Vagina (tissue), 2 donors: ENCODE measurements at places on chromosomes 12 and 14. TPM values are rescaled to one million over a fixed set of nuclear protein-coding genes. Genes with fewer than 3 reads are reported as not detected.

DNA sequence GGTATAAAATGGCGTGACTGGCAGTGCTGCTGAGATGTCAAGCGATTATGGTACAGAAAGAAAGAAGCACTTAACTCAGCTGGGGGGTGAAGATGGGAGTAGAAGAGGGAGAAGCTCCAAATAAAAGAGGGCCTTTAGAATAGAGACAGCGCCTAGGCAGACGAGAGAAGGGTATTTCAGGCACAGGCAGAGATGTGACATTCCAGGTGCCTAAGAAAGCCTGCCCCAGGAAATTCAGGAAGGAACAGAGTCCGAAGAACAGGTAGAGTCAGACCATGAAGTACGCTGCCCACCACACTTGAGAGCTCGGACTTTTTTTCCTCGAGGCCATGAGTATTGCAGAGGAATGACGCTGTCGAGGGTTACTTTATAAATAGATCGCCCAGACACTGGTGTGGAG lies 170.9 kb upstream of the ATF7IP start:
- H3K4me1 ChIP-seq, result no peaks in the 10 kb centered on the region
- no peak overlapping the region for H3K27ac ChIP-seq

- no peak overlapping the region for H3K4me3 ChIP-seq
- H3K36me3 ChIP-seq, result no peaks in the 10 kb centered on the region
- H3K27ac ChIP-seq, result no peak overlapping the region
Observed at GRCh38 chr14:97336816-97337215, 539.6 kb downstream of the VRK1 start.

DNA sequence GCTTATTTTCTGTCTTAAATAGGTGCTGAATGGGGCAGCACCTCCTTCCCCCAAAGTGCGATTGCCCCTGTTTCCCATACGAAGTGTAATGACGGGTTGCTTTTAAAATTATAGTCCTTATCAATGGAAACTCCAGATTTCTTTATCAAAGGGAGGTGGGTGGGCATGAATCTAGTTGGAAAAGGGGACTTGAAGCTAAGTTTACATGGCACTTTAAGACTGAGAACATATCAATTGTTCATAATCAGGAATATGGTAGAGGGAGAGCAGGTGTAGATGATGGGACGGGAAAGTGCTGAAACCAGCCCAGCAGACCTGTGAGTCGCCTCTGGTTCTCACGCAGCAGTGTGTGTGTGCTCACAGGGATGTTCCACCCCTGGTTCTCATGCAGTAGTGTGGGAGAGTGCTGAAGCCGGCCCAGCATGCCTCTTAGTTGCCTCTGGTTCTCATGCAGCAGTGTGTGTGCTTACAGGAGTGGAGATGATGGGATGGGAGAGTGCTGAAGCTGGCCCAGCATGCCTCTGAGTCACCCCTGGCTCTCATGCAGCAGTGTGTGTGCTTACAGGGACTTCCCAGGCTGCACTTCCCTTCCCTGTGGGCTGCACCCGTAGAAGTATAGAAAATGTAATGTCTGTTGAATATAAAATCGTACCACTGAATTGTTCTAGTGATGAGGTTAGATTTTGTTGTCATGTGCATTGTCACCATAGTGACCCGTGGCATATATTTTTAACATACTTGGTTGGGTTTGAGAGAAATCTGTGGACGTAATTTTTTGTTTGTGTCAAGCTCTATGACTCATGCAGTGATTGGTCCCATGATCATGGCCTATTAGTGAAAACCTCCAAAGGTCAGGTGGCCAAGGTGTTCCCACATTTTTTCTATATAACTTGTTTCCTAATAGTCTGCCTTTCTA lies 51.6 kb downstream of the GPATCH2L start:
- no peaks in the 10 kb centered on the region for H3K4me1 ChIP-seq
- DNase-seq, result no peak
- no peak overlapping the region for H3K4me3 ChIP-seq
- H3K27ac ChIP-seq, result peak overlapping the region; percentile 49
- peaks cover 4% of the 10 kb centered on the region for H3K36me3 ChIP-seq

DNA sequence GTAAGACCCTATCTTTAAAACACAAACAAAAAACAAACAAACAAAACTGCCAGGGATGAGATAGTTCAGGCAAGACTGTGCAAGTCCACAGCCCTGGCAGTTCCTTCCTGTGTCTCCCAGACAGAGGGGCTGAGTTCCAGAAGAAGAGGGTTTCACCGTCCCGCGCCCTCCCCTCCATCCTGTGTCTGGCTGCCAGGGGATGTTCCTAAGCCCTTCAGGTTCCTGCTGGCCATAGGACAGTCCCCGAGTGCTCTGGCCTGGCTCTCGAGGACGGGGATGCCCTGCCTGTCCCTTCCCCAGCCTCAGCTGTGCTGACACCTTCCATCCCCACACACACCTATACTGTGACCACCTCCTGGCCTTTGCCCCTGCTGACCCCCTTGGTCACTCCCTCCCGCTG lies 40.6 kb upstream of the EIF5 start:
- H3K27me3 ChIP-seq, result no peaks in the 10 kb centered on the region
- no peak overlapping the region for H3K4me3 ChIP-seq
- H3K27ac ChIP-seq, result no peak overlapping the region
- DNase-seq, result no peak
- no peaks in the 10 kb centered on the region for H3K36me3 ChIP-seq

DNA sequence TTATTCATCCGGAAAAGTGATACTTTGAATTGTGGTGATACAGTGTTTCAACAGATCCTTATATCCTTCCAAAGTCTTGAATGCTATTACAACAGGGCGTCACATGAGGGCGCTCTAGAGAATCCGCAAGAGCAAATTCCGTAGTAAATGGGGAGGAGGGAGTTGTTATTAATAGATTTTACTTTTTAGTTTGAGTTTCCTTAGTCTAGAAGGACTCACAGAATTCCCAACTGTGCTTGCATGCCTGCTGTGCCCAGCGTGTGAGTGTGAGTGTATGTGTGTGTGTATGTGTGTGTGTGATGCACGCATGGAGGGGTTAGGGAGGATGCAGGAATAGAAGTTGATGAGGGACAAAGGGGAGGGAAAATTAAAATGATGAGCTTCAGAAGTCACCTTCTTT lies 375.3 kb downstream of the C12orf75 start:
- no peaks in the 10 kb centered on the region for H3K27me3 ChIP-seq
- H3K36me3 ChIP-seq, result no peaks in the 10 kb centered on the region
- H3K4me3 ChIP-seq, result no peak overlapping the region
- DNase-seq, result no peak
- no peak overlapping the region for H3K27ac ChIP-seq

DNA sequence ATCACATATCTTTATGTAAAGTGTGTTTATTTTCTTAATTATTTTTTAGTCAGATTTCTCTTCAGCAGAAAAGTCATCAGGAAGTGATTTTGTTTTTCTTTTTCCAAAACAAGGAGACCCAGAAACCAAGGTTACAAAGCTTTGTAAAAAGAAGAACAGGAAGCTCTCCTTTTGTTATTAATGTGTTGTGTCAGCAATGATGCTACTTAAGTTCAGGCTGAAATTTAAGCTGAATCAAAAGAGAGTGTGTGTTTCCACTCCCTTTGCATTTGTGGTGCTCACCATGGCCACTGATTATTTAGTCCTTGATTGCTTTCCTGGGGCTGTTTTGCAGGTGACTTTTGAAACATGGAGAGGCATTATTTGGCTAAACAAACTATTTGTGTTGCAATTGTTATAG lies 155.3 kb upstream of the ATP2B1 start:
- H3K36me3 ChIP-seq, result no peaks in the 10 kb centered on the region
- DNase-seq, result no peak
- no peaks in the 10 kb centered on the region for H3K27me3 ChIP-seq
- peak overlapping the region; percentile 42 for H3K27ac ChIP-seq
- peaks cover 8% of the 10 kb centered on the region for H3K4me1 ChIP-seq
- no peak overlapping the region for H3K4me3 ChIP-seq

DNA sequence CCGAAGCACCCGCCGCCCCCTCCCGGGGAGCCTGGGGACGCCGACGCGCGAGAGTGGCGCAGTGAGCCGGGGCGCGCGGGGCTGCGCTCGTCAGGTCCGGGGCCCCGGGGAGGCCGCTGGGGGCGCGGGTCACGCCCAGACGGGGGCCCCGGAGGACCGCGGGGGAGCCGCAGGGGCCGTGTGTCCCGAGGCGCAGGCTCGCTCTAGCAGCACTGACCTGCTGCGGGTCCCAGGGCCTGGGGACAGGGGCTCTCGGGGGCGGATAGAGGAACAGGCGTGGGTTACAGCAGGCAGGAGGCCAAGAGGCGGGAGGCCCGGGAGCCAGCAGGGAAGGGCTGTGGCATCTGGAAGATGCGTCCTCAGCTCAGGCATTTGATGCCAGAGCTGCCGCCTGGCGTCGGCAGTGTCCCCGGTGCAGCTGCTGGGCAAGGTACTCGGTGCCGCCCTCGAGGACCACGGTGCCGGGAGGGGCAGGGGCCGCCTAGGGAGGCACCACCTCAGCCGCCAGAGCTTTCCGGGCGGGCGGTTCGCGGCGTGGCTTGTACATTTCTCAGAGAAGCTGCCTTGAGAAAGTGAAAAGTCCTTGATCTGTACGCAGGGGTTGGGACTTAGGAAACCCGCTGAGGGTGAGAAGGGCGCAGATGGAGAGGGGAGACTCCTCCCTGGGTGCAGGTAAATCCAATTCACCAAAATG lies 1.2 kb downstream of the WNT5B start:
- no peaks in the 10 kb centered on the region for H3K36me3 ChIP-seq
- peak overlapping the region; percentile 22 for H3K27ac ChIP-seq
- H3K27me3 ChIP-seq, result no peaks in the 10 kb centered on the region

- no peaks in the 10 kb centered on the region for H3K27me3 ChIP-seq
- no peak overlapping the region for H3K27ac ChIP-seq
- no peaks in the 10 kb centered on the region for H3K36me3 ChIP-seq
- no peaks in the 10 kb centered on the region for H3K4me1 ChIP-seq
- no peak overlapping the region for H3K4me3 ChIP-seq
- DNase-seq, result no peak
Observed at GRCh38 chr12:31929027-31929526, 30.1 kb upstream of the RESF1 start.

- DNase-seq, result no peak
- H3K27ac ChIP-seq, result no peak overlapping the region
- H3K36me3 ChIP-seq, result no peaks in the 10 kb centered on the region
- no peaks in the 10 kb centered on the region for H3K27me3 ChIP-seq
Observed at GRCh38 chr12:71054551-71054950, 103.2 kb downstream of the TSPAN8 start.

- no peaks in the 10 kb centered on the region for H3K4me1 ChIP-seq
- no peak overlapping the region for H3K4me3 ChIP-seq
- H3K27me3 ChIP-seq, result no peaks in the 10 kb centered on the region
- H3K27ac ChIP-seq, result no peak overlapping the region
- no peaks in the 10 kb centered on the region for H3K36me3 ChIP-seq
Observed at GRCh38 chr14:55901291-55901690, 216.9 kb upstream of the PELI2 start.

- H3K4me3 ChIP-seq, result no peak overlapping the region
- no peaks in the 10 kb centered on the region for H3K27me3 ChIP-seq
- H3K4me1 ChIP-seq, result no peaks in the 10 kb centered on the region
- no peak for DNase-seq
Observed at GRCh38 chr14:74525361-74525851, 31.8 kb downstream of the ISCA2 start.

DNA sequence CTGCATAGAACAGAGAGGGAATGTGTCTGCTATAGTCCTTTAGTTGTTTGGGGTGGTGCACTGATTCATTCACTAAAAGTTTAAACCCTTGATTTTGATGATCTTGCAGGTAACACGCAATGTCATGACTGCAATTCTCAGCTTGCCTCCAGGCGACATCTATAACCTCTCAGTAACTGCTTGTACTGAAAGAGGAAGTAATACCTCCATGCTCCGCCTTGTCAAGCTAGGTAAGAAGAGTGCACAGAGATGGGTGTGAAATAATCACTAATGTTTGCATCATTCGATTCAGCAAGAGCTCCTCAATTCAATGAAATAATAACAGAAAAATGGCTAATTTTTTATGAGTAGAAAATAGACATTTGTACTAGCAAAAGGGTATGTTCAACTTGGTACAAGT lies 203.7 kb downstream of the PTPRO start:
- DNase-seq, result no peak
- no peak overlapping the region for H3K27ac ChIP-seq
- H3K27me3 ChIP-seq, result no peaks in the 10 kb centered on the region
- H3K4me1 ChIP-seq, result no peaks in the 10 kb centered on the region
- H3K36me3 ChIP-seq, result no peaks in the 10 kb centered on the region

- DNase-seq, result no peak
- no peaks in the 10 kb centered on the region for H3K27me3 ChIP-seq
- H3K27ac ChIP-seq, result no peak overlapping the region
- H3K4me3 ChIP-seq, result no peak overlapping the region
Observed at GRCh38 chr12:65603438-65604351, 220.6 kb upstream of the HMGA2 start.

GRCh38 chr14:21090194-21090939 lies 8.1 kb downstream of the ZNF219 start:
- DNase-seq, result no peak
- peaks cover 7% of the 10 kb centered on the region for H3K4me1 ChIP-seq
- H3K27ac ChIP-seq, result no peak overlapping the region

Gene ACAD10
- total RNA-seq, result 26.5 TPM

Gene KCNK10
- total RNA-seq, result 0.25 TPM

Gene IGF1
- 68.0 TPM for total RNA-seq

Gene ZDHHC17
- total RNA-seq, result 59.9 TPM

Gene HCAR3
- total RNA-seq, result 0.74 TPM

Gene SERPINA9
- 2.0 TPM for total RNA-seq

Gene PTPRB
- 21.9 TPM for total RNA-seq

Gene RFX4
- not detected for total RNA-seq
